OCI-LY7 (cell line): ENCODE measurements at places on chromosomes 7 and 10. TPM values are rescaled to one million over a fixed set of nuclear protein-coding genes. Genes with fewer than 3 reads are reported as not detected.
A peak's percentile ranks its signal among the peaks of the same experiment; 100 is the strongest.

DNA sequence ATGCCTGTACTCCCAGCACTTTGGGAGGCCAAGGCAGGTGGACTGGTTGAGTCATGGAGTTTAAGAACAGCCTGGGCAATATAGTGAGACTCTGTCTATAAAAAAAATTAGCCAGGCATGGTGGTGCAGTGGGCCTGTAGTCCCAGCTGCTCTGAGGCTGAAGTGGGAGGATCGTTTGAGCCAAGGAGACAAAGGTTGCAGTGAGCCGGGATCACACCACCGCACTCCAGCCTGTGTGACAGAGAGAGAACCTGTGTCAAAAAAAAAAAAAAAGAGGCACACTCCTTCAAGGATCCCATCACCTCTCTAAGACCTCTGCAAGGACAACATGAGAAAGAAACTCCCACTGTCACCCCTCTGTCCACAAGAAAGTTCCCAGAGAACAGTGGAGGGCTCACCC lies 4.4 kb downstream of the NAT16 start:
- DNase-seq: no peak

DNA sequence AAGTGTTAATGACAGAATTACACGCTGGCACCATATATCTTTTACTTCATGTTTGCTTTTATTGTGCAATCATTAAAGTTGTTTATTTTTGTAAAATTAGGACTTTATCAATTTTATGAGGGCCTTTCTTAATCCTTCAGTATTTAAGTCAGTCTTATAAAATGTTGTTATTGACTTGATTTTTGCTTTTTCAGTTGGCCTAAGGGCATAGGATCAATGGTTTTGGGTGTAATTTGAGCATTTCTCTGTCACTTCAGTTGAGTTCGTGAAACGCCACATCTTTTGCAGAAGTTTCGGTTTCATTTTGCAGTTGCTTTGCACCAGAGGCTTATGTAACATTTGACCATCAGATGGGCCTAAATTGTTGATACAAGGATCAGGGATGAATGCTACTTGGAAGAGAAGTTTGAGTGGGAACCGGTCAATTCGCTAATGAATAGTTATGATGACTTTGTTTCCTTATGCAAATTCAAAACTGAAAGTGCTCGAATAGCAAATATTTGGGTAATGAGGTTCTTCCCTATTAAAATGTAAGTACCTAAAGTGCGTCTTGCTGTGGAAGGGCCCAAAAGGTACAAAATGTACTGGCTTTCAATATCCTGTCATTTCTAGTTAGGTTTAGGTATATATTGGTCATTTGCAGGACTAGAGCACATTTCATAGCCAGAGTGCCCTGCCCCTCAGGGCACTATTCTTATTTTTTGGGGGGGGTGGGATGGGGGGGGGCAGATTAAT lies 340.9 kb downstream of the LRMDA start:
- DNase-seq: peak; percentile 11

DNA sequence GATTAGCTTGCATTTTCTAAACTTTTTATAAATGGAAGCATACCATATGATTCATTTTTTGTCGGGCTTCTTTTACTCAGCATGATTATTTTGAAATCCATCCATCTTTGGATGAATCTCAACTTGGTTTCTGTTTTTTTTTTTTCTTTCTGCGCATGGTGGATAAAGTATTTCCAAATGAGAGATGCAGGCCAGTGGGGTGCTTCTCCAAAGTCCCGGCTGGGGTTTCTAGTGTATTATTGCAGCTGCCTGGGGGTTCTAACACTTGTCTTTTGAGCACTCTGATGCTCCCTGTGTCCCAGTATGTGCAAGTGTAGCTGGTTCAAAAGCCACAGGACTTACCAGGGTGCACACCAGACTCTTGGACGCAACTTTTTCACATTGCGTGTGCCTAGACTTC lies 70.9 kb upstream of the LOXL4 start:
- DNase-seq: no peak

GRCh38 chr10:7400068-7400715 lies 10.6 kb downstream of the SFMBT2 start:
- DNase-seq: no peak

ZNHIT1 gene
- 40.8 and 44.3 TPM in 2 replicates for total RNA-seq

ACTA2 gene
- 3.3 and 4.2 TPM in 2 replicates for total RNA-seq

TMEM229A gene
- total RNA-seq: not detected in 2 replicates

SLC26A4 gene
- 0.27 TPM in 1 of 2 replicates, not detected in the other for total RNA-seq
